ENCODE measurements at places on chromosomes 7 and 10.

- DNase-seq = no peak
Observed at GRCh38 chr10:7763929-7764328, 23.9 kb downstream of the KIN start.

DNA sequence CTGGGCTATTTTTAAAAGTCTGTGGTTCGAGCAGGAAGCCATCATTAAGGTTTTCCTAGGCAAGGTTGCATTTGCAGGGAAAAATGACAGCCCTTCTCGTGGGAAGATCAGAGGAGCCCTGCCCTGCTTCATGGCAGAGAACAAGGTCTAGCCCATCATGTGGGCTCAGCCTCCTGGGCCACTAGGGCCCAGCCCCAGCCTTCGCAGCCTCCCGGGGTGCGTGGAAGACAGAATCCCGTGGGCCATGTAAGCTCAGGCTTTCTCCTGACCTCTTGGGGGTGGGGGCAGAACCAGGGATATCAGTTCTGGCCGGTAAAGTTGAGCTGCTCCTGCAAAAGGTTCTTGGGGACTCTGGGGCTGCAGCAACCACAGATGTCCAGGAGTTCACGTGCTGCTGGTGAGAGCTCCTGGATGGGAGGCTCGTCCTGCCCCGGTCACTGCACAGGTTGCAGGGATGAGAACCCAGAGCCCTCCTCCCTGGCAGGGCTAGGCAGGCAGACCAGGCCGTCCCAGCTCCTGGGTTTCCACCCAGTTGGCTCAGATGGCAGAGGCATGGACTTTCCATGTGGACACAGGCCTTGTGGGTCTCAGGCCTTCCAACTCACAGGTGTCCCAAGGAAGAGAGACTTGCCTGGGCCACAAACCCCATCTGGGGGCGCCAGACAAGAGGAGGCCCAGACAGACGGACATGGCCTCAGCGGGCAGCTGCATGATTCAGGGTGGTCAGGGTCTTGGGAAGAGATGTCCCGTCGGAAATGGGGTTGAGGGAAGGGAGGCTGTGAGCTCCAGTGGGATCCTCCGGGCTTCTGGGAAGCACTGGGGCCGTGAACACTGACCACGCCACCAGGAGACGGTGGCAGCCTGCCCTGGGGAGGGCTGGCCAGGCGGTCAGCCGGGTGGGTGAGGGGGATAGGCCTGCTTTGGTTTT lies 126.2 kb downstream of the NEURL1 start:
- DNase-seq = no peak

GRCh38 chr10:50992972-50993766 lies 81.1 kb upstream of the PRKG1 start:
- DNase-seq = no peak

DNA sequence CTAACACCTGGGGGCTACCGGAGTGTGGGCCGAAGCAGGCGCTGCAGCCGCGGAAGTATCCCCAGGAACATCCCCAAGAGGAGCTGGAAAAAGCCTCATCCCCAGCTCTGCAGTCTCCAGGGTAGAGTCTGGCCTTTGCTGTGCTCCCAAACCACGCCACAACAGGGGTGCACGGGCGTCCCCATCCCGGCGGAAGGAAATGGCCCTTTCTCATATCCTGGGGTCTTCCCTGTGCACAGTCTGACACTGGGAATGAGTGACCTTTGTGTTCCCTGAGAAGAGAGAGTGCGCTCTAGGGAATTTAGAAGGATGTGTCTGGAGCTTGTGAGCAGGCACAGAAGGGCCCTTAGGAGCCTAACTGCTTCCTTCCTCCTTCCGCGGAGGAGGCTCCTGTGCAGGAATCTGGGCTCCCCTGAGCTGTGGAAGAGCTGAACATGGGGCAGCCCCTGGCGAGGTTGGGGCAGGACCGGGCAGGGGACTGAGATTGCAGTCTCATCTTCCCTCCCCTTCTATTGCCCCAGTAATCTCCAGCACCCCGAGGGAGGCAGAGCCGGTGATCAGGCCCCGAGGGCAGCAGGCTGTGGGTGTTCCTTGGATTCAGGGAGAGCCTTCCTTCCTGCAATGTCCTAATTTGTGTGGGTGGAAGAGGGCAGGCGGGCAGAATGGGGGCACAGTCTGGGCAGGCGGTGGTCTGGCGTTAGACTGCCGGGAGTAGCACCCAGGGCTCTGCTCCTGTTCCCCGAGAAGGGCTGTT lies 1.3 kb downstream of the REPIN1 start:
- DNase-seq = no peak

GRCh38 chr7:129719980-129720732 lies 108.6 kb downstream of the NRF1 start:
- DNase-seq = no peak

DNA sequence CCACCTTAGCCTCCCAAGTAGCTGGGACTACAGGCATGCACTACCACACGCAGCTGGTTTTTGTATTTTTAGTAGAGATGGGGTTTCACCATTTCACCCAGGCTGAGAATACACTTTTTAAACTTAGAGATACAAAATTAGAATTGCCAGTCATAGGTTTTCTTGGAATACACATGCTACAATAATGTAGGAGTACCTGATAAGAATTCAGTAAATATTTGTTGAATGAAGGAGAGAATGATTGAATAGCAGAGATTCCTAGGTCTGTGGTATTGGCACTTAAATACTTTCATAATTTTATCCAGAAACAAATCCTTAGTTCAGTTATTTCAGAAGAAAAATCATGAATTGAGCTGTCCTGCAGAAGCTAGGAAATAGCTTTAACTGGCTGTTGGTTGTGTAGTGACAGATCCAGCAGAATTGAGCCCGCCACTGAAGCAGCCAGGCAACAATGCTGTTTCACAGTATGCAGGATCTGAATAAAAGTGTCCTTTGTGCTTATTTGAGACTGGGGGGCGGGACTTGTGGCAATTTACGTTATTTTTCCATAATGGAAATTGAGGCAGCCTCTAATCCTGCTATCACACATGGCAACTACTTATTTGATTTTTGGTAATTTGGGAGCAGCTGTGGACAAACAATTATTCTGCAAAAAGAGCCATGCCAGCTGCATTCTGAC lies 31.5 kb downstream of the NRF1 start:
- DNase-seq = no peak

GRCh38 chr10:6146013-6146785 lies 56.5 kb upstream of the PFKFB3 start:
- no peak for DNase-seq

- DNase-seq = no peak
Observed at GRCh38 chr10:12541446-12542067, 192.2 kb downstream of the CAMK1D start.

- DNase-seq = no peak
Observed at GRCh38 chr10:86684331-86685097, 16.2 kb downstream of the LDB3 start.

- no peak for DNase-seq
Observed at GRCh38 chr10:69968830-69969229, 83.8 kb upstream of the MACROH2A2 start.

DNA sequence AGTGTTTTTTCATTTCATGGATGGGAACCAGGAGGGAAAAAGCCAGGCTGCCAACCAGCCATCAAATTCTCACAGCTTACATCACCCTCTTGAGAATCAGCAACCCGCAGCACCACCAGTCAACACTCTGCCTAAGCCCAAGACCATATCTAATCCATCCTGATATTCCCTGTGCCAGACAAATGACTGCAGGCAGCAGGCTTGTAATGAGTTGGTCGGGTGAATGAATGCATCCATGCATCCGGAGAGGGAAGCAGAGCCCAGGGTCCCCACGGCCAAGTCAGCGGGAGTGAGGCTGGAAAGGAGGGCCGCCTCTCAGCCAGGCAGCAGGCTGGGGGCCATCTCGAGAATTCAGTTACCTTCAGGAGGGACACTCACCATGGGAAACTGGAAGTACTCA lies 46.9 kb downstream of the SLIT1 start:
- DNase-seq = no peak

GRCh38 chr7:135466442-135467206 lies 43.3 kb downstream of the CNOT4 start:
- DNase-seq = no peak

DNA sequence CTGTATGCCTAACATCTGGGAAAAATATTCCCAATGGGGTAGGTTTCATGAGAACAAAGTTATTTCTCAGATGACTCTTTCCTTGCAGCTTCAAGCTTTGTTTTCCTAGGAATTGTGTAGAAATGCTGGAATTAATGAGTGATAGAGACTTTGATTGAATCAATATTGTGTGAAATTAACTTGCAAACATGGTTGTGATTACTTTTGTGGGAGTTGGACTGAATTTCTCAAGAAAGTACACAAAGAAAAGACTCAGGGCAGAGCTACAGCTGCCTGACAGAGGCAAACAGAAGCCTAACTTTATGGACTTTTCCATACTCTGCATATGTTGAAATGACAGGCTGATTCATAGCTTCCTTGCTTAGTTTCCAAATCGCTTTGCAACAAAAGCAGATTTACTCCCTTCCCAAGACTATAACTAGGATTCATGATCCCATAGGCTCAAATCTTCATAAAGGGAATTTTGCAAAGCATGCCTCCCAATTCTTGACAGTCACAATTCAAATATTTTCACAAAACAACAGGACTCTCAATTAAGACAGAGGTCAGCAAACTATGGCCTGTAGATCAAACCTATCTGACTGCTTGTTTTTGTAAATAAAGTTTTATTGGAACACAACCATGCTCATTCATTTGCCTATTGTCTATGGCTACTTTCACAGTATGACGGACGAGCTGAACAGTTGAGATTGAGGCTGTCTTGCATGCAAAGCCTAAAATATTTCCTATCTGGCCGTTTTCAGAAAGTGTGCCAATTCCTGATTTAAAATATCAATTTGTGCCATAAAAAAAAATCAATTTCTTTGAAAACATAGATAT lies 27.6 kb downstream of the NRP1 start:
- no peak for DNase-seq

DNA sequence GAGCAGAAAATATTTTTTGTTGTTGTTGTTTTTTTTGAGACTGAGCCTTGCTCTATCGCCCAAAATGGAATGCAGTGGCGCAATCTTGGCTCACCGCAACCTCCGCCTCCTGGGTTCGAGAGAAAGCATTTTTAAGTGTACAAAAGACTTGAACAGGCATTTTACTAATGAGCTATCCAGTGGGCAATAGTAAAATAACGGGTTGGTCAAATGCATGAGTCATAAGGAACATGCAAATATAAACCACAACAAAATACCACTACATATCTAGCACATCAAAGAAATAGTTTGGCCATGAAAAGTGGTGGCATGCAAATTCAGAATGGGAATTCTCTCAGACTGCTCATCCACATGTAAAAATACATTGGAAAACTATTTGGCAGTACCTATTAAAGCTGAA lies 71.7 kb upstream of the TMEM106B start:
- DNase-seq = no peak

DNA sequence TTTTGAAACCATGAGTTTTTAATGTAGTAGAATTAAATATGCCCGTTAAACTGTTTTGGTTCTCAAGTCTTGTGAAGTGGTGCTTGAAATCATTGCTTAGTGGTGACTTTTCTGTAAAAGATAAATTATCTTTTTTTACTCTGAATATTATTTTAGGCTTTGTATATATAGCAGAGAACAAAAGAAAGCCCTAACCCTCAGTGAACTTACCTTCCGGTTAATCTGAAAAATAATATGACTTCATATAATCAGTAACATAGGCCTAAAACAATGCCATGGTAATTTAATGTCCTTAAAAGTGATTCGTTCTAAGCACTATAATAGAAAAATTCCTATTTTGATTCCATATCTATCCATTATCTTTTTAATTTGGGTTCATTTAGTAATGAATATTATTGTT lies 21.8 kb downstream of the AKAP9 start:
- DNase-seq = no peak

GRCh38 chr10:50373821-50374501 lies 122.6 kb upstream of the ASAH2 start:
- DNase-seq = no peak

DNA sequence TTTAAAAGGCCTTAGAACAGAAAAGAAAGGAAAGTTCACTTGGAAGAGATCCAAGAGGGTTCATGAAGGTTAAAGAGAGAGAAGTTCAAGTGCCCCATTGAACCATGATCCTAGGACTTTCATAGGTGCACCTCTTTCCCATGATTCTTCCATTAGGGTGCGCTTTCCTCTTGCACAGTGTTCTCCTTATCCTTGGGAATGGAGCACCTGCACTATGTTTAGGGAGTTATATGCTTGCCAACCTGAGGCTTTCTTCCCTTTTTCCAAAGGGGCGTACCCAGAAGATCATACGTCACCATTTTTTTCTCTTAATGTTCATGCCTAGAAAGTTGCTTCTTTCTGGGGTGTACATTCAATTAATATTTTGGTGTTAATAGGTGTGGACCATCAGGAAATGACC lies 908.0 kb upstream of the SORCS1 start:
- DNase-seq = no peak

DNA sequence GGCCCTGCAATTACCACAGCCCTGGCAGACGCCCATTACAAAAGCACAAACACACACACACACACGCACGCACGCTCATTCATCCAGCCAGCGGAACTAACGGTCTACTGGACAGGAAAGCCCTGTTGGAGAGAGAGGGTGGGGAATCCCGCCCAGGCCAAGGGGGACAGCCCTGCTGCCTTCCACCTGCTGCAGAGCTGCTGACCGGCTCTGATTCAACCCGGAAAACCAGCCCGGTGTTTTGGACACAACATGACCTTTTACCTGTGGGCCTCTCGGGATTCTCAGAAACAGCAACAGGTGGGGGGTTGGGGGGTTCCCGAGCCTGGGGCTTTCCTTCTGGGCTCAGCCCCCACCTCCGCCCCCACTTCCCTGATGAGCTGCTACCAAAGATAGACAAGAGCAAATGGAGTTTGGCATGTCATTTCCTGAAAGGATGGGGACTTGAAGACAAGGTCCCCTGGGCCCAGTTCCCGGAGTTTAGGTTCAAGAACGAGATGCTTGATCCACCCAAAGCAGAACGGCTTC lies 18.5 kb upstream of the SERPINE1 start:
- DNase-seq = no peak

DNA sequence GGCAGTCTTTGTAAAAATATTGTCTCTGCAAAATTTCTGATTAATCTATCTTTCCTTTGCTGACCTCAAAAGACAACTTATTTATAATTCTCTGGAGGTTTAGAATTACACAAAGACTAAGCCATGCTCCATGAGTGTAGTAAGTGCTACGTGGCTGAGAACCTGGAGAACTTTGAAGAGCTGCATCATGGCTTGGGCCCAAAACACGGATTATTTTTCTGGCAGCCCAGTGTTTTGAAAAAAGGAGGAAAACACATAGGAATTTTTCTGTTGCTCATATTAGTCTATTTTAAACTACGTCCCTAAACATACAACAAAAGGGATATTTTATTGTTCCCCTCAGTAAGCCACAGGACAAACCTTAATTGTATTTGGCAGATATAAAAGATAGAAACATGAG lies 360.7 kb upstream of the MYO3A start:
- DNase-seq = no peak

DNA sequence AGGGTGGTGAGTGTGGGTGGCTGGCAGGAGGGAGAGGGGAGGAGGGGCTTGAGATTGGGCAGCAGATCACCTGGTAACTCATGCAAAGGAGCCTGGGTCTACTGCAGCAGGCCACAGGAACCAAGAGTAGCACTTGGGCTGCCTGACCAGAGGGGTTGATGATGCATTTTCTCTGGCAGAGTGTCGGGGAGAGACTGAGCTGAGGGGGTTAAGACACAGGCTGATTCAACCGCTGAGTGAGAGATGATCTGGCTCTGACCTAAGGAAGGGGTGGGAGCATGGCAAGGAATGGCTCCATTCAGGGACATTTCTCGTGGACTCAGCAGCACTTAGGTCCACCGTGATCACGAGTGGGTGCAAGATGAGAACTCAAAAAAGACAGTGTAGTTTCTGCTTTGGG lies 115.5 kb upstream of the STK17A start:
- no peak for DNase-seq

- DNase-seq = no peak
Observed at GRCh38 chr7:30001998-30002397, 12.4 kb upstream of the SCRN1 start.

Measured in keratinocyte (primary cell).